ENCODE measurements at places on chromosomes 16 and 17. TPM values are rescaled to one million over a fixed set of nuclear protein-coding genes. Genes with fewer than 3 reads are reported as not detected.

The TP53TG3B gene
- total RNA-seq, result not detected

The MYL4 gene
- total RNA-seq, result not detected

The MRPS34 gene
- total RNA-seq, result 93.1 TPM

The SLC16A11 gene
- total RNA-seq, result 0.43 TPM

The GLP2R gene
- total RNA-seq, result not detected

The ZNF423 gene
- total RNA-seq, result under 0.01 TPM

The LRRC36 gene
- total RNA-seq, result not detected

The RASL10B gene
- 0.72 TPM for total RNA-seq

Measured in tracheal epithelial cell (primary cell).